ENCODE measurements at places on chromosomes 16 and 17.

DNA sequence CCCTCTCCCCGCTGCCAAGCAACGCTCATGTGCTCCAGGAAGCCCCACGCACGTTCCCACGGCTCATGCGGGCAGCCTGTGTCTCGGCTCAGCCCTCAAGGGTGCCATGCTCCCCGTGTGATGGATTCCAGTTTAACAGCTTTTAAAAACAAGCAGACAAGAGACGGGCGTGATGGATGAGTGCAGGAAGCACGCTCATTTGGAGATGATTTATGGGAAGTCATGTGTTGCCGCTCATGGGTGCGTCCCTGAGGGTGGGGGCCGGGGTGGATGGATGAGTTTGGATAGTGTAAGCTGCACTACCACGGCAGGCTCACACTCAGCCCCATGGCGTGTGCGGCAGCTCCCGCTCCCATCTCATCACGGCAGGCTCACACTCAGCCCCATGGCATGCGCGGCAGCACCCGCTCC, 132.8 kb downstream of the RBFOX3 start:
- DNase-seq, result no peak

DNA sequence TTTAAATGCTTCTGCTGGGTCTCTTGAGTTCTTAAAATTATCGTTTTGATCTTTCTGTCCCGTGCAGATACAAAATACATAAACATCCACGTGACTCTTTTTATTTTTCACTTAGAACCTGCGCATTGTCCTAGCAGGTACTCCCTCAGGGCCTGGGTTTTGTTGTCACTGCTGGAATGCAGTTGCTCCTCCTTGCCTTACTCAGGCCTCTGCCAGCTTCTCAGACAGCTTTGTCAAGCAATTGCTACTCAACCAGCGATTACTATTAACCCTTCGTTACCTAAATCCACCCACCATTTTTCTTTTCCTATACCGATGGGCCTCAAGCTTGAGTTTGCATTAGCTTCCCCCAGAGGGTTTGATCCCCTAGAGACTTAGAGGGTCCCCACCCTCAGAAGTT, 405.9 kb upstream of the RBFOX1 start:
- DNase-seq, result no peak

DNA sequence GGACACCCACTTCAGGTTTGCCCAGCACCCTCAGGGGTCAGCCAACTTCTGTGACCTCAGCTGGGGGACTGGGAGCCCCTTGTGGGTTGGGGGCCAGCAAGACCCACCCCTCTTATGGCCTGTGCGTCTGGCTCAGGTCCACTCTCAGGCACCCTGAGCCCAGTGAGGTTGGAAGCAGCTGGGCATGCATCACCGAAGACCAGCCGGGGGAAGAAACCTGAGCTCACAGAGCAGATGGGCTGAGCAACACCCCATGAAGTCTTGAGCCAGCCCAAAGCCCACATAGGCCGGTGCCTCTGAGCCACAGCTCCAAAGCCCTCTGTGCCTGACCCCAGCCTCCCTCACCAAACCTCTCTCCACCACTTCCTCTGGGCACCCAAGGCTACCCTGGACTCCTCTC, 166.7 kb downstream of the RBFOX3 start:
- DNase-seq, result no peak

GRCh38 chr17:72977771-72978417, 114.6 kb downstream of the SLC39A11 start:
- DNase-seq, result no peak

All from activated T-cell treated with anti-CD3 and anti-CD28 coated beads for 48 hours (primary cell).